ENCODE measurements at places on chromosomes 5 and 9. TPM values are rescaled to one million over a fixed set of nuclear protein-coding genes. Genes with fewer than 3 reads are reported as not detected.

DNA sequence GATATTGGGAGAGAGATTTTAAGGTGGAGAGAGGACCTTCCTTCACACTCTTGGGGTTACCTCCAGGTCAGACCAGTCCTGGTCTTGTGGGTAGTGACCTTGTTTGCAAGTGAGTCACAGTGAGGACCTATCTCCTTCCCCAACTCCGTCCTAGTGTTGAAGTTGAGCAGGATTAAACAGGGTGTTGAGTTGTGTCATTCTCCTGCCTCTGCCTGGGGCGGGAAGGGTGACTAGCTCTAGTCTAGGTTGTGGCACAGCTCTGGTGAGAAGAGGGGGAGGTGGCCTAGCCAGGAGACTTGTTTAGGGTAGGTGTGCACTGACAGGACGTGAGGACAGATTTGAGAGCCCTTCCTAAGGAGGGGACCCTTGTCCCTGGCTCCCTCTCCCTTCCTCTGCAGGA lies 119.6 kb upstream of the PITX1 start:
- DNase-seq = no peak
- no peak overlapping the region for H3K4me3 ChIP-seq
- peaks cover 4% of the 10 kb centered on the region for H3K27me3 ChIP-seq
- no peaks in the 10 kb centered on the region for H3K36me3 ChIP-seq
- H3K27ac ChIP-seq = no peak overlapping the region
- no peaks in the 10 kb centered on the region for H3K4me1 ChIP-seq

DNA sequence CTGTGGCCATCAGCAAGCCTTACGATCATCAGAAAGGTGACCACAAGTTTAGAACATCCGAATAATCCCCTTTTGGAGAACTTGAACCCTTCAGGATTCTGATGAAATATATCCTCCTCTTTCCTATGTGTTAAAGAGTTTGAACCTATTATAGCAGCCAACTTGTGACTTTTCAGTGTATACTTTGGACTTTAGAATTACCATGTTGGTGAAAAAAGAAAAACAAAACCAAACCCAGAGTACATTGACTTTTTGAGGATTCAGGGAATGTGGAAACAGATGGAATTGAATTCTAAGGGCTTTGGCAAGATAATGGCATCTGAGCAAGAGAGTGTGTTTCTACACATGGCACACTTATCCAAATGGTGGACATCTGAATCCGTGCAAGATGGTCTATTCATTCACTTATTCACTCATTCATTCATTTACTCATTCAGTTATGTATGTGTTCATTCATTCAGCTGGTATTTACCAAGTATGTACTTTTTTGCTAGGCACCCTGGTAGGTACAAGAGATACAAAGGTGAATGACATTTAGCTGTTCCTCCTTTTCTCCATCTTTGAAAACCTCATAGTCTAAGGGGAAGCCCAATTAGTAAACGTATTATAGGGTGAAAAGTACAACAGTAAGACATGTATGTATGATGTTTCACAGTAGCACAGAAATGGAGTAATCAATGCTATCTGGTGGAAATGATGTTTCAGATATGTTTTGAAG lies 91.8 kb downstream of the PRDM6 start:
- H3K4me3 ChIP-seq = no peak overlapping the region
- H3K27me3 ChIP-seq = no peaks in the 10 kb centered on the region
- H3K36me3 ChIP-seq = peaks cover 10% of the 10 kb centered on the region
- no peak for DNase-seq
- H3K27ac ChIP-seq = no peak overlapping the region

DNA sequence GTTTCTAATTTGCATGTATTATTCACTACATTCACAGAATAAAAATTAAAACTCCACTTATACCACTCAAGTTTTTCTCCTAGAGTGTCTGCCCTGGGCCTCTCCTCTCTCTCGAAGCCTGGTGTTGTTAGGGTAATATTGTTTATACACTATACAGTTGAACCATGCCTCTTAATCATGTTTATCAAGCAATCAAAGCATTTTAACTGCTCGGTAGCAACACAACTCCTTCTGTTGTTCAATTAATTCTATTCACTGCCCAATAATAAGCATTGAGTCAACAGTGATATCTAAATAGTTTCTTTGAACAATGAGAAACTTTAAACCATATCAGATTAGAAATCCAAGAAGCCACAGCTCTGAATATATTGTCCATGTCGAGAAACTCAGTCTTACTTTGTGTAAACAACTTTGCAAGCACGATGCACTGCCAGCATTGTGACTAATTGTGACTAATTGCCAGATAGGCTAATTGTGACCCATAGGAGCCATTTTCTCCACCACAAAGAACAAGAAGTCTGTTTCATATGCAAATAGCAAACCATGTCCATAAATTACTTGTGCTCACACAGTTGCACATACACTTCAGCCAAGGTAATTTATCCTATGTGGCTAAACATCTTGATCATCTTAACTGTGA lies at the start of gene DNAH5:
TSS of gene DNAH5 (minus strand) at position 129 of the 640 bp plus-strand sequence. CDS start 250 bp downstream, outside the sequence.
- H3K36me3 ChIP-seq = no peaks in the 10 kb centered on the region
- no peak within 1 kb of the TSS for H3K4me3 ChIP-seq
- H3K27me3 ChIP-seq = no peaks in the 10 kb centered on the region

- H3K4me1 ChIP-seq = no peaks in the 10 kb centered on the region
- H3K36me3 ChIP-seq = no peaks in the 10 kb centered on the region
- no peak for DNase-seq
- no peak overlapping the region for H3K4me3 ChIP-seq
Measured at GRCh38 chr5:17365811-17366138, 132.3 kb upstream of the TAF11L2 start.

DNA sequence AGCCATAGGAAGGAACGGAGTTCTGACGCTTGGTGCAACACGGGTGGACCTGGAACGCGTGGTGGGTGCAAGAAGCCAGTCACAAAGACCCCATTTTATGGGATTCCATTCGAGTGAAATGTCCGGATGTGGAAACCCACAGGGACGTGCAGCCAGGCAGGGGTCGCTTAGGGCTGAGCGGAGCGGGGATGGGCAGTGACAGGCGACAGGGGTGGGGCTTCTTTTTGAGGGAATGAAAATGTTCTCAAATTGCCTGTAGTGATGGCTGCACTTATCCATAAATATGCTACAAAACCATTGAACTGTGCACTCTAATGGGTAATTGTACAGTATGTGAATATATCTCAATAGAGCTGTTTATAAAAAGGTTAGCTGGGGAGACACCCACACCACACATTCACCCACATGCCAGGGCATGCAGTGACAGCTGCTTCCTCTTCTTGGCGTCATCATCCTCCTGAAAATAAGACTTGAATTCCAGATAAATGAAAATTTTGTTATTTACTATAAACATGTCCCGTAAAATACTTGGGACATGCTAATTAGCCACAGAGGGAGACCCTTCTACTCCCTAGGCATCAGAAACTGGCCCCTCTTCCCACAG lies 71.3 kb upstream of the OLFM1 start:
- no peaks in the 10 kb centered on the region for H3K4me1 ChIP-seq
- H3K4me3 ChIP-seq = no peak overlapping the region
- no peak for DNase-seq

- no peaks in the 10 kb centered on the region for H3K27me3 ChIP-seq
- no peak for DNase-seq
- H3K4me3 ChIP-seq = no peak overlapping the region
- H3K27ac ChIP-seq = no peak overlapping the region
- no peaks in the 10 kb centered on the region for H3K36me3 ChIP-seq
Measured at GRCh38 chr5:76332611-76333205, 70.4 kb upstream of the IQGAP2 start.

The FBN2 gene
- total RNA-seq = 0.83 TPM

The APBA1 gene
- total RNA-seq = 4.3 TPM

The FOXD4L5 gene
- total RNA-seq = 0.38 TPM

The ORM2 gene
- total RNA-seq = 3.1 TPM

Measured in lower lobe of right lung (tissue), 2 donors.